ENCODE measurements at places on chromosomes 6 and 20. TPM values are rescaled to one million over a fixed set of nuclear protein-coding genes. Genes with fewer than 3 reads are reported as not detected.

TXLNB gene
- not detected for total RNA-seq

ECHDC1 gene
- 36.2 TPM for total RNA-seq

SRSF12 gene
- 1.9 TPM for total RNA-seq

PDYN gene
- total RNA-seq, result not detected

PKIG gene
- total RNA-seq, result 31.3 TPM

CFB gene
- total RNA-seq, result 2.0 TPM

ZNF335 gene
- total RNA-seq, result 10.5 TPM
